HTR-8/SVneo (cell line): ENCODE measurements at places on chromosomes 1 and 21.

- DNase-seq: no peak
Observed at GRCh38 chr1:116218922-116219321, 107.7 kb downstream of the MAB21L3 start.

DNA sequence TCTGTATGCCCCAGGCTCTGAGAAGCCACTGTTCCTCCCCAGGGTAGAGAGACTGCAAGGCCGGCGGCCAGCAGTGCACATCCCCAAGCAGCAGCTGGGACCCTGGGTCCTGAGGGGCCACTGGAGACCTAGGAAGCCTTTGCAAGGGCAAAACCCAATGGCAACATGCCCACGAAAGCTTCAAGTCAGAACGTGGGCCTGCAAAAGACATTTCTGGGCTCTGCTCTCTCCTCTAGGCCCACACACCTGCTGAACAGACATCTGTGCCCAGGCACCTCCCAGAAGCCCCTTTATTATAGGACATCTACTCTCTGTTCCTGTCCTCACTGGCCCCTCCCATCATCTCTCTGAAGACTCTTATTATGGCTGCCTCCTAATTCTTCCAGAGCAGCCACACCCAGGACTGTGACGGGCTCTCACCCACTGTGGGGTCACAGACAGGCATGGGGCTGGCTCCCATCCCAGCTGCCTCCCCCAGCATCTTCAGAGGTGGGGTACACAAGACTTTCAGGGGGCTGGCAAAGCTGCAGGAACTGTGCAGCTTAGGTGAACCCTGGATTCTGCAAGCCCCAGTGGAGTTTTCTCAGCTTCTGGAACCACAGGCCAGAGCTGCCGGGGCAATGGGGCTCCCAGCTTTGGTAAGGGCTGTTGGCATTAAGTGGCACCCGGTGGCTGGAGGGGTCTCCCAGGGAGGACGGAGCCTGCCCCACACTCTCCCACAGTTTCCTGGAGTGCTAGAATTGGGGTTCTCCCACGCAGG is 12.6 kb downstream of the TRIM11 start:
- DNase-seq: no peak

DNA sequence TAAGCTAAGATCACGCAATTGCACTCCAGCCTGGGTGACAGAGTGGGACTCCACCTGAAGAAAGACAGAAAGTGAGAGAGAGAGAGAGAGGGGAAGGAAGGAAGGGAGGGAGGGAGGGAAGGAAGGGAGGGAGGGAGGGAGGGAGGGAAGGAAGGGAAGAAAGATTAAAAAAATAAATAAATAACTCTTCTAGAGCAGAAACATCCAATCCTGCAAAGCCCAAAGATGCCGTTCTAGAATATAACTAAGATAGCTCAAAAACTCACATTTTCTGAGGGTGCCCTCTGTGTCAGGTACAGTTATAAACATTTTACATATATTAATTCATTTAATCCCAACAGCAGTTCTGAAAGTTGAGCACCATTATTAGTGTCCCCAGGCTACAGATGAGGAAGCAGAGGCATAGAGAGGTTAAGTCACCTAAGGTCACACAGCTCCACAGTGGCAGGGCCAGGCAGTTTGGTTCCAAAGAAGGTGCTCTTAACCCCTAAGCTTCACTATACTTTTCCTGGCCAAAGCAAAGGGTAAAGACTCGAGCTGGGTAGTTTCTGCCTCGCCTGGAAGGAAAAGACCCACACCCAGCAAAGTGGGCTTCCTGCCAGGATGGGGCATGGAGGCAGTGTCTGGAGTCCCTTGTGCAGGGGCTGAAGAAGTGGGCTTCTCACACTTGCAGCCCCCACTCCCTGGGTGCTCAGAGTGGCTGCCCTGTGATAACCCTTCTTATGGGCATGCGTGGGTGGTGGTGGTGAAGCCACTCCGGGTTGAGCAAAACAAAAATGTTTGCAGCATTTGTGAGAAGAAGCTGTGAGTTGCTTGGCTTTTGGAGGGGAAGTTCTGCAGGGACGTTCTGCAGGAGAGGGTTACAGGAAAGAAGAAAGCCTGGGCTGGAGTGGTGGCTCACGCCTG is 7.9 kb upstream of the PIK3CD start:
- no peak for DNase-seq

DNA sequence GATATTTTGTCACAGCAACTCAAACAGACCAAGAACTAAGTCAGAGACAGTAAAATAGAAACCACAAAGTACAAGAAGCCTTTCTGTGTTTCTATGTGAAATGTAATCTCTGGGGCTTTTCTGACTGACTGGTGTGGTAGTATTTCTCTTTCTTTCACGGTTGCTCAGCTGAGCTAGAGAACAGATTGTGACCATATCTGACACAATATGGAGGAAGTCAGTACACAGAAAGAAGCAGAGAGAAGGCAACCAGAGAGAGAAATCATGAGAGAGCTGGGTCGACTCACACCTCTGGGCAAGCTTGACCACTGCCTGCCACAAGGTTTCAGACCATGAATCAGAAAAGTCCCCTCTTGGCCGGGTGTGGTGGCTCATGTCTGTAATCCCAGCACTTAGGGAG is 208.9 kb upstream of the GREM2 start:
- no peak for DNase-seq

DNA sequence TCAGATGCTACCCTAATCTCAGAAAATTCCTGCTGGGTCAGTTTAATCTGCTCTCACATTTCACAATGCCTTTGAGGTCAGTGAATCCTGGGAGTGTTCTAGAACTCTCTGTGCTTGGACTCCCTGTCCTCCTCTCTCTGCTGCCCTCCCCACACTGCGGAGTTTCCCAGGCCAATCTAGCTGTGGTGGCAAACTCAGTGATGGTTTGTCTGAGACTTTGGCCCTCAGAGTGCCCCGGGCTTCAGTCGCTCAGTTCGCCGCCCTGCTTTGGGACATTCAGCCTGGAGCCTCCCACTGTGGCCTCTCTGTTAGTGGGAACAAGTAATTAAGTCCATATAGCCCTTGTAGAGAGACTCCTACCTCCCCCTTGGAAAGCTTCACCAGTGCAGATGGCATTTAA is 7.1 kb downstream of the C1orf226 start:
- no peak for DNase-seq

DNA sequence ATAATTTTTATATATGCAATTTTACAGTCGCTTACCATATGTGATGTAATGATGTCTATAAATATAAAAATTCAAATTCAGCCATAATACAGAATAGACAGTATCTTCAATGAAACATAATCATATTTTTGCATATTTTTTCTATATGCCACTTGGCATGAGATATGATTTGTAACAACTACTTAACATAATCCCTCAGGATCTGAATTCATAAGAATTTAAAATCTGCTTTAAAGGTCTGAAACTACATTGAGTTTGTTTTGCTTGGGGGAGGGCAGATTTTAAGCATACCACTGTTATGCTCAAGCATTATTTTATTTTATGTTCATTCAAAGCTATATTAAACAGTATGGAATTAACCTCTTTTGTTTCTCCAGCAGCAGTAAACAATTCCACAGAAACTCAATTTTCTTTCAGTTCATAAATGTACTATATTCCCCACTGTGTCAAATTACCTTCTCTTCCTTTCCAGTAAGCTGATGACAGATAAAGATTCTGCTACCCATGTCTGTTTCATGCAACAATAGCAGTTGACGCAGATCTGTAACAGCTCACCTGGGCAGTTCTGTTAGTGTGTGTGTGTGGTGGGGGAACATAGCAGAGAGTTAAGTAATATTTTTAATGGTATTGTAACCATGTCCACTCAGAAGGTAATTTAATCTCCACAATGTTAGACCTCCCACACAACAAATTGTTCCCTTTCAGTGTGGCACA is 224.8 kb downstream of the NTNG1 start:
- no peak for DNase-seq

DNA sequence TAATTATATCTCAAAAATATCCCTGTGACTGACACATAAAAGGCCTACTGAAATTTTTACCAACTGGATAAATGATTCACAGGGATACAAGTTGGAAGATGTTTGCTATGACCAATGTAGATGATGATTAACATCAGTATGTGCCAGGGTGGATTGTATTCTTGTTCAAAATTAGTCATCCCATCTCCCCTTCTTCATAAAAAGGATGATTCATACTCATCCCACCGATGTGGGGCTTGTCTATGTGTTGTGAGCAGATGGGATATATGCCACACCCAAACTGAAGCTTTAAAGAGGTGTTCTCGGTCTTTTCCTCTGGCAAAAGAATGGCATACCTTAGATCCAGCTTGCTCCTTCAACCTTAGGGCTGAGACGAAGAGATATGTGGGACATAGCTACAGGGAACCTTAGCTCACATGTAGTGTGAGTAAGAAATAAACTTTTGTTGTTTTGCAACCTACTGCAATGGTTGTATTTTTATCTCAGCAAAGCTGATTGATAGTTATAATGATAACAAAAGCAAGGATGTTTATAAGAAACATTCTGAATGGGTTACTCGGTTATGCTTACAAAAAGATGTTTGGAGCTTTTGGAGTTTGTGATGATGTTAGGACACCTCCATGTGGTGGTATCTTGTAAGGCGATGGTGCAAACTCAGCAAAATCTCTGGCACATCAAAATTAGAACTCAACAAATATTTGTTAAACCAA is 29.4 kb downstream of the SPATA17 start:
- peak; percentile 30 for DNase-seq

- no peak for DNase-seq
Observed at GRCh38 chr1:42832641-42833240, 13.7 kb upstream of the ZNF691 start.

- DNase-seq: no peak
Observed at GRCh38 chr21:17829472-17829871, 10.3 kb upstream of the C21orf91 start.

DNA sequence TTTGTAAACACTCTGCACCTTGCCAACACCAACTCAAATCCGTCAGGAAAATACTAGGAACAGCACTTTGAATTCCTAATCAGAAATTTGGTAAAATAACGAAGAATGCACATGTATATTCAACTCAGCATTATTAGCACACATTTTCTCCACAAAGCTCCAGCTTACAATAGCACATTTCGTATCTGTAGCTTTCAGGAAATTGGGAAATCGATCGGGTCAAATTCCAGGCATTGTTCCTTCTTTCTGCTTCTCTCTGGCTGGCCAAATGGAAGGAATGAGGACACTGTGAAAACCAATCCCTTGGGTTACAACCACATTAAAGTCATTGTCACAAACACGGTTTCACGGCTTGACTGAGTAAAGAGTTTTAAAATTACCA is 58.6 kb downstream of the NPHP4 start:
- no peak for DNase-seq

DNA sequence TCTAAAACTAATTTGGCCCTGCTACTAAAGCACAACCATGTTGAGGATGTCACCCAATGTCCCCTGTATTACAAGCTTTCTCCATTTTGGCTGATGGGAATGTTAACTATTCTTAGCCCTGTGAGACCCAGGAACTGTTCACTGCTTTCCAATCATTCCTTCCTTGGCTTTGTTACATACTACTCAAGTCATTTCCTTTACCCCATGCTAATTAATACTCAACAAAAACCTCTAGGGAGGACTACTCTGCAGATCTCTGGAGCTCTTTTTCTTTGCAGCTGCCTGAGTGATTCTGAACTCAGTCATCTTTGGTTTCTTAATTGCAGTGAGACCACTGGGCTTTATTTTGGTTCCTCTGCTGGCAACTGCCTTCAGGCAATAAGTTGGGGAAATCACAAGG is 23.3 kb upstream of the RPE65 start:
- DNase-seq: no peak

- DNase-seq: no peak
Observed at GRCh38 chr1:164876398-164877116, 317.6 kb downstream of the PBX1 start.

GRCh38 chr1:212514056-212514614 is 81.4 kb downstream of the NENF start:
- DNase-seq: peak; percentile 42

- no peak for DNase-seq
Observed at GRCh38 chr21:42637267-42638041, 16.0 kb upstream of the PDE9A start.

DNA sequence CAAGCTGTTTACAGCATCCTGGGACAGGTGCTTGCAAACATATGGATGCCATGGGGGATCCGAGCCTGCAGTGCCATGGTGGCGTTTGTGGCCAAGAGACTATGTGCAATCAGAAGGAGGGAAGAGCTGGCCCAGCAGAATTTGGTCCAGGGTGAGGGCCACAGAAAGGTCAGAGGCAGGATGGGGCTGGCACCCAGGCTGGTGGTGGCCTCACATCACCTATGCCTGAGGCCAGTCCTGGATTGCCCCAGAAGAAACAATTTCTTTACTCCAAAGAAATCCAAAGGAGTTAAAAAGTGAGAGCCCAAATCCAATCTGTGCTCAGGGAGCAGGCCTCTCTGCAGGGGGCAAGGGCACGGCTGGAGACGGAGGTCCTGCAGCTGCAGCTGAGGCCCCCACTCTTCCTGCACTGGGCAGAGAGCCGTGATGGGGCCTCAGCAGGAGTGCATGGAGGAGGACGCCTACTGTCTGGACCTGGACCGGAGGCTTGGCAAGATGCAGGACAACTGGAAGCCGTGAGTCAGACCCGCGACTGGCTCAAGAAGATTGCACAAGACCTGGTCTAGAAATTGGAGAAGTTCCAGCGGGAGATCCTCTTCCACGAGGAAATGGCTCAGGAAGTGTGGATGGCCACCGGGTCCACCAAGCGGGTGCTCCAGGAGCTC is 163.5 kb downstream of the RYR2 start:
- DNase-seq: no peak

GRCh38 chr1:118920124-118920717 is 67.9 kb downstream of the TBX15 start:
- DNase-seq: no peak

GRCh38 chr1:211327346-211327921 is 801 bp downstream of the TRAF5 start:
- peak; percentile 57 for DNase-seq

- DNase-seq: no peak
Observed at GRCh38 chr1:226650236-226650841, 88.7 kb downstream of the ITPKB start.

- no peak for DNase-seq
Observed at GRCh38 chr1:208455821-208456220, 211.6 kb upstream of the PLXNA2 start.

DNA sequence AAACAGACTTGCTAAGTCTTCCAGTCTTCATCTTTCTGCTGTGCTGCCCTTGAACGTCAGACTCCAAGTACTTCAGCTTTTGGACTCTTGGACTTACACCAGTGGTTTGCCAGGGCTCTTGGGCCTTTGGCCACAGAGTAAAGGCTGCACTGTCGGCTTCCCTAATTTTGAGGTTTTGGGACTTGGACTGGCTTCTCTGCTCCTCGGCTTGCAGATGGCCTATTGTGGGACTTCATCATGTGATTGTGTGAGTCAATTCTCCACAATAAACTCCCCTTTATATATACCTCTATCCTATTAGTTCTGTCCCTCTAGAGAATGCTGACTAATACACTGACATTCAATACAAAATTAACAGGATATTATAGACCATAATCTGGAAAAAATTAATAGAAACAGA is 628.1 kb downstream of the PLPP3 start:
- DNase-seq: no peak
